ENCODE measurements at places on chromosomes 12 and 14. TPM values are rescaled to one million over a fixed set of nuclear protein-coding genes. Genes with fewer than 3 reads are reported as not detected.

- no peak for DNase-seq
Observed at GRCh38 chr12:3535431-3535841, 44.4 kb downstream of the PRMT8 start.

- no peak for DNase-seq
Observed at GRCh38 chr12:70948236-70948975, 27.9 kb upstream of the PTPRR start.

DNA sequence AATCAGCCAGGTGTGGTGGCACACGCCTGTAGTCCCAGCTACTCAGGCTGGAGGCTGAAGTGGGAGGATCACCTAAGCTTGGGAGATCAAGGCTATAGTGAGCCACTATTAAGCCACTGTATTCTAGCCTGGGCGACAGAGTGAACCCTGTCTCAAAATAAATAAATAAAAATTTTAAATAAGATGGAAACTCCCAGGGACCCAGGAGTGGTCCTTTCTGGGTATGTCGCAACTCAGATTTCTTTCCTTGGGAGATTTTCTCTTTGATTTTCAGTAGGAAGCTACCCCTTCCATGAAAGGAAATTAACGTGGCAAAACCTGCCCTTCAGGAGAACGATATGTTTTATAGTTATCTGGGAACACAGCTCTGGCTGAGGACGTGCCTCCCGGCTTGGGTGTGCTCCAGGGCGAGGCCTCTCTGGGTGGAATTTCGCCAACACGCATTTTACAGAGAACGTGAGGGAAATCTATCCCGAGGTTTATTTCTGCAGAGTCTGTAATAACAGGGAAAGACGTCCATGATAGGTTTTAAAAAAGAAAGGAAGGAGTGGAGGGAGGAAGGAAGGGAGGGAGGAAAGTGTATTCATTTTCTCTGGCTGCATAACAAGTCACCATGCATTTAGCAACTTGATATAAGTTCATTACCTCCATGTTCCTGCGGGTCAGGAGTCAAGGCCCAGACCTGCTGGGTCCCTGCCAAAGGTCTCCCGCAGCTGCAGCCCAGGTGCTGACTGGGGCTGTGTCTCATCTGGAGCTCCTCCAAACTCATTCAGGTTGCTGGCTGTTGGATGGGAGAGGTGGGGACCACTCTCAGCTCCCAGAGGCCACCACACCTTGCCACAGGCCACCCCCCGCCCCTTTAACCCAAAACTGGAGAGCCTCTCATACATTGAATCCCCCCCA, 80.6 kb upstream of the GSC start:
- DNase-seq: no peak

GRCh38 chr14:22610931-22611330, 12.8 kb downstream of the ABHD4 start:
- no peak for DNase-seq

- no peak for DNase-seq
Observed at GRCh38 chr14:85813040-85813439, 283.1 kb downstream of the FLRT2 start.

GRCh38 chr14:24941719-24942118, 108.2 kb downstream of the STXBP6 start:
- DNase-seq: no peak

DNA sequence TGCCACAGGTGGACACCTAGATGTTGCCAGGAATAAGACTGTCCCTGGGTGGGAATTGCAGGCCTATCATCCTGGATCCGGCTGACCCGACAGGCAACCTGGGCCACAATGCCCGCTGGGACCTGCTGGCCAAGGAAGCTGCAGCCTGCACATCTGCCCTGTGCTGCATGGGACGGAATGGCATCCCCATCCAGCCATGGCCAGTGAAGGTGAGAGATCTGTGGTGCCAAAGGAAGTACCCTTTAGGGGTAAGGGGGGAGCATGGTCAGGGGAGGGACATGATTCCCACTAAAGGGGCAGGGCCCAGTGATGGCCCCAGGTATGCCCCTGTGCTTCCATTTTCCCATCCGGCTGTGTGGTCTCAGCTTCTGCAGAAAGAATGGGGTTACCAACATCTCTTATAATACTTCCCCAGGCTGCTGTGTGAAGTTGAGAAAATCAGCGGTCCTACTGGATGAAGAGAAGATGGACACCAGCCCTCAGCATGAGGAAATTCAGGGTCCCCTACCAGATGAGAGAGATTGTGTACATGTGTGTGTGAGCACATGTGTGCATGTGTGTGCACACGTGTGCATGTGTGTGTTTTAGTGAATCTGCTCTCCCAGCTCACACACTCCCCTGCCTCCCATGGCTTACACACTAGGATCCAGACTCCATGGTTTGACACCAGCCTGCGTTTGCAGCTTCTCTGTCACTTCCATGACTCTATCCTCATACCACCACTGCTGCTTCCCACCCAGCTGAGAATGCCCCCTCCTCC, 8.6 kb upstream of the OAS2 start:
- no peak for DNase-seq

DNA sequence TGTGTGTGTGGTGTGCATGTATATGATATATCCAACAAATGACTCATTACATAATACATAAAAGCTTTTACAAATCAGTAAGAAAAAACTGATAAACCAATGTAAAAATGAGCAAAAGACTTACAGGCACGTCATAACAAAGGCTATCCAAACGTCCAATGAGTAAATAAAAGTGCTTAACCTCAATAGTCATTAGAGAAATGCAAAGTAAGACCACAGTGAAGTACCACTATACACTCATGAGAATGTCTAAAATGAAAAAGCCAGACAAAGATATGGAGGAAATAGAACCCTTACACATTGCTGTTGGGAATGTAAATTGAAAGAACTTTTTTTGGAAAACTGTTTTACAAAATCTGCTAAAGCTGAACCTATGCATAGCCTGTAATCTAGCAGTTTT, 7.8 kb downstream of the ABCD2 start:
- no peak for DNase-seq

DNA sequence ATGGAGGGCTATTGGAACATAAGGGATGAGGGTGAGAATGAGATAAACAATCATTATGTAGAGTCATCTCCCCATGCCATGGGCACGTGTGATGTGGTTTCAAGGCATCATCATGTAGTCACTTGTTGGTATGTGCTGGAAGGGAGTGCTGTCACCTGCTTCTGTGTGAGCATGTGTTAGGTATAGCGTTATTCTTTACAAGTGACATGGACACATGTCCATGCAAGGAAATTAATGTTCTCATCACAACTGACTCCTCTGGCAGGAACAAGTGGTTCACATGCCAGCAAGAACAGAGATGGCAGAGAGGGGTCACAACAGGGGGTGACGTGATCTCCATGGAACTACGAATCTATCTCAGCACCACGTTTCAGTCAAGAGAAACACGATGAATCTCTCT, 815.8 kb downstream of the BCL11B start:
- DNase-seq: no peak

GRCh38 chr14:99239661-99240092, 32.3 kb downstream of the BCL11B start:
- no peak for DNase-seq

- no peak for DNase-seq
Observed at GRCh38 chr12:23495472-23495871, 454.0 kb downstream of the SOX5 start.

DNA sequence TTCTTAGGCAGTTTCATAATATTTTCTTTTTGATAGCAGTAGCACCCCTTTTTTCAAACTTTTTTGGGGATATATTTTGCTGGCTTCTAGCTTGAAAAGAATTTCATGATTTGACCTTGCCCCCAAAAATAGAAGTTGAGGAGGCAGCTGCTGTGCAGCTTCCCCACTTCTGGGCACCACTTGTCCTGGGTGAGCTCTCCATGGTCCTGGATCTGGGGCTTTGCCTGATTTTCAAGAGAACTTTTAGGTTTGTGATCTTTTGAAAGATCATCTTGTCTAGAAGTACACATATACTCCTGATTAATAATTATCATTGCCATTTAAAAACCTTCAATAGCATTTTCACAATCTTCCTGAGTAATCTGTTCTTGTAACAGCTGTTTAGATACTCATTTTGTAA, 271.6 kb downstream of the NPAS3 start:
- no peak for DNase-seq

MMP19 gene
- 5.2 TPM for total RNA-seq

KRT3 gene
- total RNA-seq: not detected

TAS2R7 gene
- not detected for total RNA-seq

PRH2 gene
- not detected for total RNA-seq

GLI1 gene
- 6.2 TPM for total RNA-seq

B3GNT4 gene
- total RNA-seq: 0.23 TPM

GRIN2B gene
- total RNA-seq: 0.03 TPM
